ENCODE measurements at places on chromosomes 3 and 15.

- H3K27ac ChIP-seq = peak overlapping the region; percentile 16
- no peaks in the 10 kb centered on the region for H3K27me3 ChIP-seq
- no peak overlapping the region for H3K4me3 ChIP-seq
- peaks cover 11% of the 10 kb centered on the region for H3K4me1 ChIP-seq
- DNase-seq = no peak
Measured at GRCh38 chr3:182905623-182906022, 74.7 kb downstream of the DCUN1D1 start.

GRCh38 chr3:157741607-157742006, 238.4 kb upstream of the VEPH1 start:
- H3K4me3 ChIP-seq = no peak overlapping the region
- no peaks in the 10 kb centered on the region for H3K36me3 ChIP-seq

- no peaks in the 10 kb centered on the region for H3K36me3 ChIP-seq
- no peaks in the 10 kb centered on the region for H3K4me1 ChIP-seq
- H3K27me3 ChIP-seq = no peaks in the 10 kb centered on the region
Measured at GRCh38 chr15:86611417-86612040, 531.9 kb downstream of the AGBL1 start.

DNA sequence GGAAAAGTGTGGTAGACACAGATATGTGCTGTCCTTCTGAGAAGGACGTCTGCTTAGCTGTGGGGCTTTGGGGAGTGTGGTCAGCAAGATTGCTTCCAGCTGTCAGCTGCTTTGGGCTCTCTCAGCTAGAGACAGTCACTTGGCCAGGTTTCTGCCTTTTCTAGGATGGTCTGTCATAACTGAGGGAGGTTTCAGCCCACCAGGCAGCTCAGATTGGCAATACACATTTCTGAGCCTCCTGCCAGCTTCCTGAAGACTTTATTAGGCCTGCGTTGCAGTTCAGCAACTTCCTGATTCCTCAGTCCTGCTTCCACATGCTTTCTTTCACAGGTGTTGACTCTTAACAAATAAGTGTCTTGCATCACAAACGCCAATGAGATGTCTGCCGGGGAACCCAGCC, 286.5 kb downstream of the SQOR start:
- no peaks in the 10 kb centered on the region for H3K36me3 ChIP-seq
- no peak for DNase-seq
- no peaks in the 10 kb centered on the region for H3K4me1 ChIP-seq
- no peaks in the 10 kb centered on the region for H3K27me3 ChIP-seq

GRCh38 chr3:134029734-134030378, at the start of gene SLCO2A1:
Gene SLCO2A1, minus strand, starts transcription at chr3:134029925. Its CDS starts 123 bp downstream, at chr3:134029802.
- H3K36me3 ChIP-seq = no peaks in the 10 kb centered on the region
- DNase-seq = no peak
- no peaks in the 10 kb centered on the region for H3K4me1 ChIP-seq
- no peaks in the 10 kb centered on the region for H3K27me3 ChIP-seq
- no peak within 1 kb of the TSS for H3K4me3 ChIP-seq
- no peak within 1 kb of the TSS for H3K27ac ChIP-seq

- no peak for DNase-seq
- no peaks in the 10 kb centered on the region for H3K27me3 ChIP-seq
- H3K36me3 ChIP-seq = peaks cover under 1% of the 10 kb centered on the region
- peak overlapping the region; percentile 8 for H3K27ac ChIP-seq
- H3K4me1 ChIP-seq = peaks cover 13% of the 10 kb centered on the region
Measured at GRCh38 chr15:64535460-64536243, 75.3 kb downstream of the ZNF609 start.

DNA sequence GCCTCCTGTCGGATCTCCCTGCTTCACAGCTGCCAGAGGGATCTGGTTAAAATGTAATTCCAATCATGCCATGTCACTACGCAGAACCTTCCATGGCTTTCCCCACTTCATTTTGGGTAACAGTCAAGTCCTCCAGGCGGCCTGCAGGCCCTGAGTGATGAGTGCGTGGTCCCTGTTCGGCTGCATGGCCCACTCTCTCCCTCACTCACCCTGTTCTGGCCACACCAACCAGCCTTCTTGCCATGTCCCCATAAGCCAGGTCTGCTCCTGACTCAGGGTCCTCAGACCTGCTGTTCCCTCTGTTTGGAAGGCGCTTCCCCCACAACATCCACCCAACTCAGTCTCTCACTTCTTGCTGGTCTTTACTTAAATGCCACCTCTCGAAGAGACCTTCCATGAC, 41.6 kb upstream of the LINGO1 start:
- H3K27me3 ChIP-seq = no peaks in the 10 kb centered on the region
- no peak for DNase-seq
- no peaks in the 10 kb centered on the region for H3K36me3 ChIP-seq
- H3K27ac ChIP-seq = no peak overlapping the region
- peaks cover 21% of the 10 kb centered on the region for H3K4me1 ChIP-seq

DNA sequence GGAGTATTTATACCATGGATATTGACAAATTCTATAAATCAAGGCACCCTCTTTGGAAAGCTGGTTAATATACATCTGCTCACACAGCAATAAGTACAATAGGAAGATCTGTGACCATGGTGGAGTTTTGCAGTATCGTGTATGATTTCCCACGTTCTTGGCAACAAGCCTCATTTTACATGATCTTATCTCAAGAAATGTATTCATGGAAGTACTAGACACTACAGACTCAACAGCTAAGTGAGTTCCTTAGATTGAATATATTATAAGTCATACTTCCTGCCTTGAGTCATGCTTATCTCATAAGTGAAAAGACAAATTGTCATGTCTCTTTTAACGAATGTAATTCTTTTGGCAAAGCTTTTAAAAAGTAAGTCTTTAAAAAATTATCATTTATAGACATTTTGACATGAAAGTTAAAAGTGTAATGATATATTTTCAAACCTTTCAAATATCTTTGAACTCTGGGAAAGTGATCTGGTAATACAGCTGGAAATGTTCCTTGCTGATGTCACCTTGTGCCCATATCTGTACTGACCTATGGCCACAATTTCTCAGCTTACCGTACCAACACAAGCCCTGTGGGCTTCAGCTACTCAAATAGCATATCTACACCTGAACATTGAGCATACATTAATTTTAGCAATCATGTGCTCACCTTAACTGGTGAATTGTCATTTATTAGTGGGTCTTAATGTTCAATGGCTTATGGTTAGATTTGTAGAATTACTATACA, 130.3 kb upstream of the TMC3 start:
- no peaks in the 10 kb centered on the region for H3K4me1 ChIP-seq
- DNase-seq = no peak
- no peaks in the 10 kb centered on the region for H3K36me3 ChIP-seq
- no peak overlapping the region for H3K4me3 ChIP-seq

- H3K36me3 ChIP-seq = no peaks in the 10 kb centered on the region
- no peak overlapping the region for H3K4me3 ChIP-seq
- DNase-seq = no peak
- H3K27ac ChIP-seq = no peak overlapping the region
Measured at GRCh38 chr15:48577469-48577868, 68.0 kb downstream of the FBN1 start.

Data from Karpas-422 (cell line).